ENCODE measurements at places on chromosomes 4 and X. TPM values are rescaled to one million over a fixed set of nuclear protein-coding genes. Genes with fewer than 3 reads are reported as not detected.

Gene GYPB
- not detected for total RNA-seq

Gene SSX1
- 0.18 TPM for total RNA-seq

Gene NPY2R
- 0.04 TPM for total RNA-seq

Gene TMPRSS11A
- not detected for total RNA-seq

Gene SLC6A8
- 40.2 TPM for total RNA-seq

DNA sequence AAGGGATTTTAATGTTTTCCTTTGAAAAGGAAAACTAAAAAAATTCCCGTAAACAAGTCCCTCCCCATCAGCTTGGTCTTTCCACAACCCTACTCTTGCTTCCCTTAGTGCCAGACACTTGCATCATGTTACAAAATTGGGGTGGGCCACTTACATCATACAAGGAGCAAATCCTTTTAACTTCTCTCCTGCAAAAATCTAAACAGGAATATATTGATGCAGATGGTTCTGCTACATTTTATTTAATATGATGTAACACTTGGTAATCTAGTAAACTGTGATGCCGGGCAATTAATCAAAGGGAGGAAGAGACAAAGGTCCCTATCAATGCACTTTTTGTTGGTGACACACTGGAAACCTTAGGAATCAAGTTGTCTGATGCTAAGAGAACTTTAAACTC, 125.3 kb downstream of the UBE2K start:
- no peak for DNase-seq

DNA sequence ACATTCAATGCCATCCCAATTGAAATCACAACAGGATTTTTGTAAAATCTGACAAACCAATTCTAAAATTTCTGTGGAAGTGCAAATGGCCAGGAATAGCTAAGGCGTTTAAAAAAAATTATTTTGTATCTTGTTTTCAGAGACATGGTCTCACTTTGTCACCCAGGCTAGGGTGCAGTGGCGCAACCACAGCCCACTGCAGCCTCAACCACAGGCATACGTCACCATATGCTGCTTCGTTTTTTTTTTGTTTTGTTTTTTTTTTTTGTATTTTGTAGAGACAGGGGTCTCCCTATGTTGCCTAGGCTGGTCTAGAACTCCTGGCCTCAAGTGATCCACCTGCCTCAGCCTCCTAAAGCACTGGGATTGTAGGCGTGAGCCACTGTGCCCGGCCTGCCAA, 24.5 kb downstream of the ZNF41 start:
- DNase-seq: no peak

DNA sequence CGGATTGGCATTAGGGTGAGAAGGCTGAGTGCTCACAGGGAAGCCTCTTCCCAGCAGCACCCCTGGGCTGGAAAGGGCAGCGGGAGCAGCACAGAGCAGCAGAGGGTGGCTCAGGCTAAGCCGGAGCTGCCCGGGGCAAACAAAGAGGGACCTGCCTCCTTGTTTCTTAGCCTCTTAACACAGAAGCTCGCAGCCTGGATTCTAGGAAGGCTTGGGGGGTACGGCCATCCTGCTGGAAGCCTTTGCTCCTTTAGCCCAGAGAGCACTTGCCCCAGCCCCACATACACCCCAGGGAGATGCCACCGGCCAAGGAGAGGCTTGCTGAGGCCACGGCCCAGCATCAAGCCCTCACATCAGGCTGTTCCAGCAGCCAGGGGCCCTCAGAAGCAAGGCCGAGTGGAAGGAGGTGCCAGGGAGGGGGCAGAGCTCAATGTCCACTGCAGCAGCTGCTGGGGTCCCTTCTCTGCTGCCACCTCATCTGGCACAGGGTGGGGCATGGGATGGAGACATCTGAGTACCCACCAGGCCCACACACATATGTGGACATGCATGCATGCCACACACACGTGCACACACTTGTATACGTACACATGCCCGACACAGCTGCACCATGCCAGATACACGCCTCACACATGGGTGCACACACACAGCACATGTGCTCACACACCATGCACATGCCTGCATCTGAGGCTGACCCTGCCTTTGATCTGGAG, 20.3 kb upstream of the SPON2 start:
- peak; percentile 50 for DNase-seq

GRCh38 chr4:3135155-3136011, 60.9 kb downstream of the HTT start:
- DNase-seq: no peak

GRCh38 chrX:64698317-64698716, 277.9 kb downstream of the ZC4H2 start:
- DNase-seq: no peak

All from H7 (cell line).